CD4-positive, alpha-beta T cell treated with Interleukin-1 beta for 1 hour (primary cell): ENCODE measurements at places on chromosomes 5 and 9.

GRCh38 chr5:126122942-126123341, 300.3 kb upstream of the GRAMD2B start:
- no peak for DNase-seq

GRCh38 chr5:65926893-65927292, 518 bp downstream of the ERBIN start:
- DNase-seq: no peak

DNA sequence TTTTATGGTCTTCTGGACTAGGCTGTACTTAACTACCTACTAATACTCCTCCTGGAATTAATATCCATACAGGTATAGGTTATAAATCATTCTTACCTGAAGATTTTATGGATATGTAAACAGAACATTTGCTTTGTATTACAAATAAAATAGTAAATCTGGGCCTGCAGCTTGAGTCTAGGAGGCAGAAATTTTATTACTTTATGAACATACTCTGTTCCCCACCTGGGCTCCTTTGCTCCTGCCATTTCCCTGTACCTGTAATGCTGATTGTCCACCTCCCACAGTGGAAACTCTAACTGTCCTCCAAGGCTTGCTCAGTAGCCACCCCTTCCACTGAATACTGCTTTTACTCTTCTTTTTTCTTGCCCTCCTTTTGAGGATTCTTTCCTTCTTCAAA, 108.0 kb downstream of the PAM start:
- DNase-seq: no peak

DNA sequence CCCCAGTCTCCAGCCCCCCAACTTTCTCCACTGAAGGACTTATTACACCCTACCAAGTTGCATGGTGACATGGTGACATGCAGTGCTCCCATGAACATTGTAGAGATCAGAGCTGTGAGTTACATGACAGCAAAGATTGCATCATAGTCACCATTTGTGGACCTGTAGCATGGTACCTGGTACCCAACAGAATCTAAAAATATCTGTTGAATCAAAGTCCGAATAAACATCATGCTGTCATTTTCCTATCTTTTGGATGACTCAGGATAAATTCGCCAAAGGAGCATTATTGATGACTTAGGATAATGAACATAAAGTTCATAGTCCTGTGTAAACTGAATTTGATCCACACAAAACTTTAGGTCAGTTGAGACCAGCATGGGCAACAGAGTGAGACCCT, 6.7 kb upstream of the PPARGC1B start:
- DNase-seq: no peak

DNA sequence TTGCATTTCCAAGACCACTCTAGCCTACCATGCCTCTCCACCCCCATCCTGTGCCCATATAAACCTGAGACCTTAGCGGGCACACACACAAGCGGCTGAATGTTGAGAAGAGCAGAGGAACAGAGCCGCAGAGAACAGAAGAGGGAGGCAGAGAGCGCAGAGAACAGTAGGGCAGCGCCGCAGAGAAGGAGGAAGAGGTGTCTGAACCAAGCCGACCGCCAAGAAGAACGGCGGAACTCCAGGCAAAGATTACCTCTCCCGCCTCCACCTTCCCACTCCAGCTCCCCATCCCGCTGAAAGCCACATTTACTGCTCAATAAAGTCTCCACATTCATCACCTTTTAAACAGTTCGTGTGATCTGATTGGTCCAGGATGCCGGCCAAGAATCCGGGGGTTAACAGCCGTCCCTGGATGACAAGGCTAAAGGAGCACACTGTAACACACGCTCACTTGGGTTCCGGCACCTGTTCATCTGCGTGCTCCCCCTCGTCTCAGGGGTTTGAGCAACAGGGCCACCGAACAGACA, 33.2 kb downstream of the GRIN3A start:
- peak; percentile 9 for DNase-seq
